A172 (cell line): ENCODE measurements at places on chromosomes 13 and 19.
A peak's percentile ranks its signal among the peaks of the same experiment; 100 is the strongest.

- no peak for DNase-seq
Measured at GRCh38 chr13:58476206-58476918, 844.8 kb downstream of the PCDH17 start.

- no peak for DNase-seq
Measured at GRCh38 chr13:48578516-48579164, 45.8 kb upstream of the RCBTB2 start.

DNA sequence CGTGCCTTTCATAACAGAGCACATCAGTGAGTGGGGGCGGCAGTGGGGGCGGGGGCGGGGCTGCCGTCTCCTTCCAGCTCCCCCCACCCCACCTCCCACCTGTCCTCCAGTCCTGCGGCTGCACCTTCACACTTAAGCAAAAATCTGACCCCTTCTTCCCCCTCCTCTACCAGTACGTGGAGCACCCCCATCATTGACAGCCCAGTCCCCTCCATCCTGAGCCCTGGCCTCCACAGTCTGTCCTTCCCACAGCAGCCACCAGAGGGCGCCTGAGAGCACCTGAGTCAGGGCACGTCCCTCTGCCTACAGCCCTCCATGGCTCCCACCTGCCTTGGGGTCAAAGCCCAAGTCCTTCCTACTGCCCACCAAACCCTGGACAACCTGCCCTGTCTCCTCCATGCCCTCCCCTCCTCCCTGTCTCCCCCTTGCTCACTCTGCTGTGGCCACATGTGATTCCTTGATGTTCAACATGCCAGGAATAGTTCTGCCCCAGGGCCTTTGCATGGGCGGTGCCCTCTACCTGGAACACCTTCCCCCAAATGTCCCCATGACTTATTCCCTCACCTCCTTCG, 4.0 kb downstream of the EBI3 start:
- DNase-seq, result peak; percentile 28

GRCh38 chr19:50046649-50047503, 21.1 kb downstream of the ZNF473 start:
- DNase-seq, result peak; percentile 37

GRCh38 chr19:14402332-14403144, 16.6 kb downstream of the DDX39A start:
- peak; percentile 97 for DNase-seq

- no peak for DNase-seq
Measured at GRCh38 chr19:1397838-1398237, 3.5 kb downstream of the GAMT start.

- DNase-seq, result peak; percentile 5
Measured at GRCh38 chr13:50910485-50910805, 854 bp downstream of the RNASEH2B start.
